H1 (cell line): ENCODE measurements at places on chromosomes 12 and 14. TPM values are rescaled to one million over a fixed set of nuclear protein-coding genes. Genes with fewer than 3 reads are reported as not detected.
A peak's percentile ranks its signal among the peaks of the same experiment; 100 is the strongest.

GRCh38 chr14:105273062-105273461 is 24.7 kb downstream of the BTBD6 start:
- no peak overlapping the region for H3K4me3 ChIP-seq
- H3K36me3 ChIP-seq = no peaks in the 10 kb centered on the region
- no peaks in the 10 kb centered on the region for H3K4me1 ChIP-seq
- no peaks in the 10 kb centered on the region for H3K27me3 ChIP-seq
- DNase-seq = no peak

DNA sequence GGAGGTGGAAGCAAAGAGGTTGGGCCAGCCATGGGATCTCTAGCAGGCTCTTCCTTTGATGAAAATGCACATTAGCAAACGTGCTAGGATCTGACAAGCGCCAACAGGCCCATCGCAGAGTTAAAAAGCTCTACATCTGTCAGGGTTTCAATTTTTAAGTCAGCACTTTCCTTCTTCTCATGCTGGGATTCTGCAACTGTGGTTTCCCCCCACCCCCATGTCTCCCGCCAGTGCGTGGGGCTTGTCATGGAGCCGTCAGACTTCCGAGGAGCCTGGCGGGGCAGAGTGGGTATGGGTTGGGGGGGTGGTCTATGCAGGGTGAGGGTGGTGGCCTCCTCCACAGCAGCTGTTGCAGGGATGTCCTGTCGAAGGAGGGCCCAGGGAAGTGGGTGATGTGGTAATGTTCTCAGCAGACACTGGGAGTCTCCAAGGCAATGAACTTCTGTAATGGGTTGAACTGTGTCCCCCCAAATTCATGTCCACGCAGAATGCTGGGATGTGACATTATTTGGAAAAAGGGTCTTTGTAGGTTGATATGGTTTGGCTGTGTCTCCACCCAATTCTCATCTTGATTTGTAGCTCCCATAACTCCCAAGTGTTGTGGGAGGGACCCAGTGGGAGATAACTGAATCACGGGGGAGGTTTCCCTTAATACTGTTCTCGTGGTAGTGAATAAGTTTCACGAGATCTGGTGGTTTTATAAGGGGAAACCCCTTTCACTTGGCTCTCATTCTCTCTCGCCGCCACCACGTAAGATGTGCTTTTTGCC is 115.2 kb upstream of the MAP1LC3B2 start:
- no peaks in the 10 kb centered on the region for H3K27me3 ChIP-seq
- DNase-seq = no peak
- H3K4me1 ChIP-seq = no peaks in the 10 kb centered on the region
- H3K4me3 ChIP-seq = no peak overlapping the region
- H3K36me3 ChIP-seq = no peaks in the 10 kb centered on the region

The PEBP1 gene
- total RNA-seq = 444 and 458 TPM in 2 replicates

DNA sequence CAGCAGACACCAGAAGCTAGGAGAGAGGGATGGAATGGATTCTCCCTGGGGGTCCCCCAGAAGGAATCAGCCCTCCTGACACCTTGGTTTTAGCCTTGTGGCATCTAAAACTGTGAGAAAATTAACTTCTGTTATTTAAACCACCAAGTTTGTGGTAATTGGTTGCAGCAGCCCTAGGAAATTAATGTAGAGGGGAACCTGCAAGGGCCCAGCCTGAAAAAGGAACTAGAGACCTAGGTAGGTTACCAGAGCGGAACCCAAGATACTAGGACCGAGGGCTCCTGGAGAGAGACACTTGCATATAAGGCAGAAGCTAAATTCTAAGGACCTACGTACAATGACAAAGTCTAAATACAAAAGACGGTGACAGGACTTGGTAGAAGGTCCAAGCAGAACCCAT is 8.1 kb upstream of the DENND5B start:
- no peaks in the 10 kb centered on the region for H3K36me3 ChIP-seq
- no peaks in the 10 kb centered on the region for H3K27me3 ChIP-seq
- DNase-seq = no peak
- no peaks in the 10 kb centered on the region for H3K4me1 ChIP-seq

DNA sequence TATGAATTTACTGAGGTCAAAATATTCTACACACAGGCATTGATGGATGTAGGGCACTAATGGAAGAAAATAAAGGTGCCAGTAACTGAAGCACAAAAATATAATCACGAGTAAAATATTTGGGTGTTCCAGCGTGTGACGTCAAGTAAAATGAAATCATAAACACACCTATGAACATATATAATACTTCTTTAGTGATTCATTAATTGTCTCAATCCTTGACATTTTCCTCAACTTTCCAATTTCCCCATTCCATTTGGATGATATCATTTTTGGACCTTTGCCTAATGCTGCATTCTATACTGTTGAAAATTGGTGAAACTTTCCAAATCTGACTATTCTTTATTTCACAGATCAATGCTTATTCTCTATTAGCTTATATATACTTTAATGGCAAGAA is 649.3 kb downstream of the GALC start:
- H3K36me3 ChIP-seq = no peaks in the 10 kb centered on the region
- H3K4me3 ChIP-seq = no peak overlapping the region
- no peaks in the 10 kb centered on the region for H3K27me3 ChIP-seq
- no peaks in the 10 kb centered on the region for H3K4me1 ChIP-seq
- no peak for DNase-seq

- H3K27me3 ChIP-seq = no peaks in the 10 kb centered on the region
- no peak for DNase-seq
- no peak overlapping the region for H3K4me3 ChIP-seq
- H3K36me3 ChIP-seq = no peaks in the 10 kb centered on the region
- H3K4me1 ChIP-seq = peaks cover 9% of the 10 kb centered on the region
Observed at GRCh38 chr12:107369679-107370078, 276.3 kb upstream of the CRY1 start.

GRCh38 chr12:90120627-90121026 is 412.0 kb upstream of the ATP2B1 start:
- no peaks in the 10 kb centered on the region for H3K36me3 ChIP-seq
- H3K27me3 ChIP-seq = no peaks in the 10 kb centered on the region
- no peaks in the 10 kb centered on the region for H3K4me1 ChIP-seq
- no peak overlapping the region for H3K4me3 ChIP-seq

DNA sequence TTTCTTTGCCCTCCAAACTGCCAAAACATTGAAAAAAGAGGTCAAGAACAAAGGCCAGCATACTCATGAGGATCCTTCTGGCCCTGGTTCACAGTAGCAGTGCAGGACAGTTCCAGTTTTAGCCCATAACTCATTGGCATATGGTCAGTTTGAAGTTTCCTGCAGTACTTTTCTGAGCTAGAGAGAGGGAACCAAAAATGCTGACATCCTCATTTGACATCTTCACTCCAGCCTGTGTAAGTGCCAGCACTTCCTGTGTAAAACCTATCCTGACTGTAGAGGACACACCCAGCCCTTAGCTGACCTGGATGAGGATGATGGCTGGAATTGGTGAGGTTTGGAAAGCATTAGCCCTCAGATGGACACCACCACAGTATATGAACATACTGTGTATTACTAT is 84.1 kb downstream of the FGD4 start:
- no peak for DNase-seq
- H3K4me3 ChIP-seq = no peak overlapping the region
- H3K27ac ChIP-seq = no peak overlapping the region
- no peaks in the 10 kb centered on the region for H3K4me1 ChIP-seq

DNA sequence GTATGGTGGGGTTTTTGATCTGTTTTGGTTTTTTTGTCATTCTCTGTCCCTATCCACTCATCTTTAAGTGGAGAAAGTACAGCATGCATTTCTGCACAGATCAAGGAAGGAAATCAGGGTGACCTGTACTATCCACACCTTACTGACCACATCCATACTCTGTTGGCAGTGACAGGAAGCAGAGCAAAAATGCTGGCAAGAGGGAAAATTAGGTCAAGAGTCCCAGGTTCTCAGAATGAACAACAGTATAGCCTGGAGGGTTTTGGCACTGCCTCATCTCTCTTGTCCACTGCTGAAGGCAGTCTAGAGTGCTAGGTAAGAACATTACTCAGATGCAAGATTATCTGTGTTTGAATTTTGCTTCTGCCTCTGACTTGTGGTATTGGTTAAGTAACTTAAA is 70.7 kb downstream of the TAOK3 start:
- no peaks in the 10 kb centered on the region for H3K36me3 ChIP-seq
- H3K4me3 ChIP-seq = no peak overlapping the region
- no peak for DNase-seq
- no peak overlapping the region for H3K27ac ChIP-seq

DNA sequence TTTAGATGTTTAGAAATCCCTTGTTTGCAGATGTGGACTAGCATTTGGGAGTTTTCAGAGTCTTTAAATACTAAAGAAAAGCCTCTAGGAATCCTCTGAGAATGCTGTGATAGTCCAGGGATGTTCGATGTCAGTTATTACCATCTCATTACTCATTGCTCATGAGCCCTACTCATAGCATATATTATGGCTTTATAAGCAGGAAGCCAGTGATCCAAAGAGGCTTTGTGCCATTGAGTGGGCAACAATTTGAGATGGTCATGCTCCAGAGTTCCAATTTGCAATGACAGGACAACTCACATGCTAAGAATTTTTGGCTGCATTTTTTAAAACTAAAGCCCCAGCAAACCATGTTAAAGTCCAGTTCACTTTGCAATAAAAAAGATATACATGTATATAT is 163.0 kb downstream of the OTOGL start:
- no peak overlapping the region for H3K4me3 ChIP-seq
- H3K36me3 ChIP-seq = no peaks in the 10 kb centered on the region
- H3K27me3 ChIP-seq = no peaks in the 10 kb centered on the region

DNA sequence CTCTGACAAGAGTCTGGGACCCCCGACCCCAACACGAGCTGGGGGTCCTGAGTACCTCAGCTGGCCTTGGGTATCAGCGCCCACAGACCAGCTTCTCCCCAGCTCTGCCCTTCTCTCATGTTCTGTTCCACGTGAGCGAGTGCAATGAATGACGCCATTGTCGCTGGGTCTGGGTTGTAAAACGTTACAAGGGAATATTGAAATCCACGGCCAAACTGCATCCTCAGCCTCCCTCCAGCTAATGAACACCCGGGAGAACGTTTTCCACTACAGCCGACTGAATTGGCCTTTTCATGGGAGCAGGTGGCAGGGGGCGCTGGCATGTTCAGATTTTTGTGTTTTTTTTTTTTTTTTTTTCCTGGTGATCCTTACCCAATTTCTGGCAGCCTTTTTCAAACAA is 34.7 kb downstream of the TBX5 start:
- H3K36me3 ChIP-seq = no peaks in the 10 kb centered on the region
- no peak for DNase-seq
- no peaks in the 10 kb centered on the region for H3K4me1 ChIP-seq
- no peak overlapping the region for H3K27ac ChIP-seq
- no peaks in the 10 kb centered on the region for H3K27me3 ChIP-seq

DNA sequence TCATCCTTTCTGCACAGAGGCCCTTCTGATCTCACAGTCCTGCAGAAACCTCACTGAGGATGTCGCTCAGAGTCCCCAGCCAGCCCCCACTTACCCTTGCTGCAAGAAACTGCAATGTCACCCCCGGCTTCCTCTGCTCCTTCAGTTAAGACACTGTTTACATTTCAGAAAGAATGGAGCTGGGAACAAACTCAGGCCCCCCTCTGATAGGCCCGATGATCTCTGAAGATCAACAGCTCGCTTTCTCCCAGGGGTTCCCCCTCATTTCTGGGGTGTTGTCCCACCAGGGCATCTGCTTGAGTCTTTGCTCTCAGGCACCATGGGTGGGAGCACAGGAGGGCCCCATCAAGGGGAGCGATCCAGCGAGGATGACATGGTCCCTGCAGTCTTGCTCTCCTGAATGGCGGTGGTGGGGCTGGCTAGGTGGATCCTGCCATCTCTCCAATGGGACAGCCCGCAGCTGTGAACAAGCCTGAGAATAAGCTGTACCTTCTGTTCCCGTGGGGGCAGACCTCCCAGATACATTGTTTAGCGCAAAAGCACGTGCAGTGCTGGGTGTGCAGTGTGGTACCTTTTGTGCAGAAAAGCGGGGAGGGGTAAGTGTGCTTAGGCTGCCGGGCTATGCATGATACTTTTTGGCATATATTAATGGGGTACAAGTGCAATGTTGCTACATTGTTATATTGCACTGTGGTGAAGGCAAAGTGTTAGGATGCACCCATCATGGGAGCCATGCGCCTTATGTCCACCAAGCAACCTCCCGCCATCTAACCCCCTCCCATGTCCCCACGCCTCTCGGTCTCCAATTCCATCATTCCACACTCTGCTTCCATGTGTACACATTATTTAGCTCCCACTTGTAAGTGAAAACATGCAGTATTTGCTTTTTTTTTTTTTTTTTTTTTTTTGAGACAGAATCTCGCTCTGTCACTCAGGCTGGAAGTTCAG is 6.7 kb upstream of the NCOR2 start:
- H3K4me1 ChIP-seq = peaks cover 18% of the 10 kb centered on the region
- H3K27ac ChIP-seq = no peak overlapping the region
- H3K27me3 ChIP-seq = no peaks in the 10 kb centered on the region
- no peak for DNase-seq
- no peaks in the 10 kb centered on the region for H3K36me3 ChIP-seq

DNA sequence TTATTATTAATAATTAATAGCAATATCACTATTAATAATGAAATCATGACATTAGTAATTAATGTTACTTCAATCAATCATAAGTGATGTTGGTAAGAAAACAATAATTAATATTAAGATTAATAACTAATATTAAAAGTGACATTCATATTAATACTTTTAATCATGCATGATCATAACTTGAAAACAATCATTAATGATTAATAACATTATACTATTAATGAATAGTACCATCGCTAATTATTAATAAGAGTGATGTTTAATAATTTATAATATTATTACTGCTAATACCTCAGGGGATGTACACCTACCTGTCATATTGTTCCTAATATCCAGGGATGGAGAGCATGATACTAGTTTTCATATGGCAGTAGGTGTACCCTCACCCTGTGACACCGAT is 10.0 kb upstream of the CLEC6A start:
- no peaks in the 10 kb centered on the region for H3K4me1 ChIP-seq
- no peak for DNase-seq
- H3K36me3 ChIP-seq = no peaks in the 10 kb centered on the region
- no peak overlapping the region for H3K4me3 ChIP-seq

The NFATC4 gene
- 47.3 and 51.2 TPM in 2 replicates for total RNA-seq

The SPIC gene
- total RNA-seq = not detected in 2 replicates

- peaks cover 1% of the 10 kb centered on the region; the same call in 1 of the 2 replicates for H3K4me1 ChIP-seq
- H3K27me3 ChIP-seq = no peaks in the 10 kb centered on the region
- H3K27ac ChIP-seq = peak within 1 kb of the TSS; percentile 63; the same call in 1 of the 2 replicates
- peak within 1 kb of the TSS; percentile 70 for H3K4me3 ChIP-seq
Observed at GRCh38 chr12:106247674-106248311, at the start of gene CKAP4. TSS of gene CKAP4 (minus strand) at chr12:106248020. CDS start at chr12:106247851, 169 bp downstream.

DNA sequence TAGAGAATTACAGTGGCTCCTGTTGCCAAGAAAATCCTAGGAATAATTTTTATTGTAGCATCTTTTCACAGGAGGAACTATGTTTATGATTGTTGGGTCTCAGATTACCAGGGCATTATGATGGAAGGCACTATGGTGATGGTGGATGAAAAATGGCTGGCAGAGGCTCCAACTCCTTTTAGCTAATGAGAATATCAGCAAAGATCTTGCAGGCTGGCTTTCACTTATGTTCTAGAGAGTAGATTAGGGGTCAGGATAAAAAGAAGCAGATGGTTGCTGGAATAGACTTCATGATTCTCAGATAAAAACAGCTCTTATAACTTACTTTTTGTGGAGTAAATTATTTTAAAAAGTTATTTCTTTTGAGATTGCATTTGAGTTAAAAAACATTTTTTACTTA is 501.9 kb downstream of the TRHDE start:
- DNase-seq = no peak
- no peaks in the 10 kb centered on the region for H3K4me1 ChIP-seq
- H3K27ac ChIP-seq = no peak overlapping the region
- H3K4me3 ChIP-seq = no peak overlapping the region
- H3K36me3 ChIP-seq = no peaks in the 10 kb centered on the region

- peaks cover 7% of the 10 kb centered on the region for H3K4me1 ChIP-seq
- peaks cover 10% of the 10 kb centered on the region for H3K36me3 ChIP-seq
- no peaks in the 10 kb centered on the region for H3K27me3 ChIP-seq
- no peak for DNase-seq
Observed at GRCh38 chr12:6872073-6873048, 742 bp downstream of the SPSB2 start.
